ENCODE measurements at places on chromosomes 11 and 22.

- no peak for DNase-seq
Observed at GRCh38 chr11:72720784-72721183, 31.4 kb downstream of the ARAP1 start.

GRCh38 chr11:12224537-12224893 is 114.1 kb downstream of the MICAL2 start:
- peak; percentile 69 for DNase-seq

GRCh38 chr11:113895367-113896155 is 9.0 kb upstream of the HTR3B start:
- DNase-seq = no peak

GRCh38 chr11:10657308-10658271 is 36.0 kb downstream of the IRAG1 start:
- no peak for DNase-seq

DNA sequence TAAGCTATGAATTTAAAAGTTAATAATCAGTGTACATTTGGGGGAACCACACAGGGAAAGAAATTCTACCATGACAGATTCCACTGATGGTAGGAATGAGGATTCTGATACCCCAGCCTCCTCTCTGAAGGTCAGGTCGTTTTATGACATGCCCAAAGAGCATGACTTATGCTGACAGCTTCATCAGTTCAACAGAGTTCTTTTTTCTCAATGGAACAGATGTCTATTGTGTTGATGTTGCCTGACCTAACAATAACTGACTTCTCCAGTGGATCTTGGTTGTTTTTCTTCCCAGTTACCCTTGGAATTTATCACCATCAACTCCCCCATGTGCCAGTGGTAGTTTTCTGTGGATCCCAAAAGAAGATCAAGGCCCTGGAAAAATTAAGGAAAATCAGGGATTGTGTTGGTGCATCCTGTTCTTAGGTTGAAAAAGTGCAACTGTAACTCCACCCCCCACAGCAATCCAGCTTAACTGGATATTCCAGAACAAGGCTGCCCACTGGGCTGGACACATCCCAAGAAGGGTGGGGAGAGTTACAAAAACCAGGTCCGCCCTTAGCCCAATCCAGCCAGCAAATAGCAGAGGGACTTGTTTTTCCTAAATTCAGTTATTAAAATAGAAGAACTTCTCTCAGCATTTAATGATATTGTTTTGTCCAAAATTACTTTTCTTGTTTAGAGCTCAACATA is 31.5 kb upstream of the CAT start:
- DNase-seq = no peak

GRCh38 chr11:130002352-130002845 is at the start of gene PRDM10:
Gene PRDM10, minus strand, starts transcription at chr11:130002835. Its CDS starts 41,871 bp downstream, at chr11:129960964.
- peak; percentile 91 for DNase-seq

GRCh38 chr11:124892146-124892545 is 5.5 kb downstream of the ROBO4 start:
- DNase-seq = no peak
